ENCODE measurements at places on chromosomes 3 and 15. TPM values are rescaled to one million over a fixed set of nuclear protein-coding genes. Genes with fewer than 3 reads are reported as not detected.

- no peaks in the 10 kb centered on the region for H3K27me3 ChIP-seq
- no peak for DNase-seq
- no peak overlapping the region for H3K27ac ChIP-seq
- H3K4me3 ChIP-seq, result no peak overlapping the region
These were observed 374.5 kb downstream of the IL20RB start for GRCh38 chr3:137332297-137332696.

- no peak overlapping the region for H3K27ac ChIP-seq
- H3K4me1 ChIP-seq, result no peaks in the 10 kb centered on the region
- peaks cover 13% of the 10 kb centered on the region for H3K36me3 ChIP-seq
- peak; percentile 42 for DNase-seq
These were observed 39.2 kb downstream of the CCK start for GRCh38 chr3:42226470-42227425.

DNA sequence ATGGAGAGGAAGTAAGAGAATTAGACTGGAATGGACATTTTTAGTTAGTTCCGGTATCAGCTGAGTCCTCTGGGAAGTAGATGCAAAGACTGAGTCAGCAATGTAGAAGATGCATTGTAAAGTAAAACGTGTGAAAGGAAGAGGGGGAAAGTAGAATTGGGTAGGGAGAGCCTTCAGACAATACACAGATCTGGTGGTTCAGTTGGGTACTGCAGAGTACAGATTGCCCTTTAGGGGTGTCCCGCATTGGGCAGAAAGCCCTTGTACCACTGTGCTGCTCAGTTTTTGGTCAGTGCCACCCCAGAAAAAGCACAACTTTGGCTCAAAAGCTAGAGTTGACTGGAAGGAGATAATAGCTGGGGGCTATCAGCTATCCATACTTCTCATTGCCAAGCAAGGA is 247.4 kb downstream of the KBTBD8 start:
- H3K27me3 ChIP-seq, result no peaks in the 10 kb centered on the region
- no peaks in the 10 kb centered on the region for H3K4me1 ChIP-seq
- no peak overlapping the region for H3K4me3 ChIP-seq
- DNase-seq, result no peak
- no peaks in the 10 kb centered on the region for H3K36me3 ChIP-seq

DNA sequence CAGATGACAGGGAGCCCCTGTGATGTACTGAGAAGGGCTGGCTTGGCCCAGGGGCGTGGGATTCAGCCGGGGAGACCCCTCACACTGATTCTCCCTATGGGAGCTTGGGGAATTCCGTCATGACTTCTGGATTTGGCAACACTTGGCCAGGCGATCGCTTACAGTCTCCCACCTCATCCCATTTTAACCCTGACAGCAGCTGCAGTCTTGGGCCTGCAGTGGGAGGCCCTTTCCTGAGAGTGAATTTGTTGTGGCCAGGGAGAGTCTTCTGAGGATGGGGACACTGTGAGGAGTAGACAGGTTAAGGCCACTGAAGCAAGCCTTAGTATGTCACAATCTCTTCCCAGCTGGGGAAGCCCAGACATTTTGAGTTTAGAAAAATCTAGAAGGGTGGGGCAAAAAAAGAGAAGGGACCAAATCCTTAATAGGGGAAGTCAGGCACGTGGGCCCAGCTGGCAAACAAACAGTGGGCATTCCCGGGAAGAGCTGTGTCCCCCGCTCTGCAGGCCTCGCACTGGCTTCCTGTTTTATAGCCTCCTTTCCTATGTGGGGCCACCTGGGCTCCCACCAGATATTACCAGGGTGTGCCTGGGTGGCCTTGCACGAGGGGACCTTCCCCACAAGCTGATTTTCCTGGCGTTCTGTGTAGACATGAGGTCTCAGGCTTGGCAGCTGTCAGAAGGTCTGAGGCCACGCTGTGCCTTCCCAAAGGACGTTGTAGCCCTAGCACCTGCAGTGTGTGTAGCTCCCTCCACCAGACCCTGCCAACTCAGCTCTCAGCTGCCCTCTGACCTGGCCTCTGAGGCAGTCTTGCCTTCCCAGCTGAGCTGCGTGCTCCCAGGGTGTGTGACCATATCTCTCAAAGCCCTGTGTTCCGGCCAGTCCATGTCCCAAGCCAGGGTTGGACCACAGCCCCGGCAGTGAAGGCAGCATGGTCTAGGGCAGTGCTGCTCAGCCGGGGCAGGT is 64.5 kb downstream of the FEM1B start:
- H3K27ac ChIP-seq, result no peak overlapping the region
- H3K36me3 ChIP-seq, result no peaks in the 10 kb centered on the region
- no peak for DNase-seq
- peaks cover 41% of the 10 kb centered on the region for H3K27me3 ChIP-seq
- no peak overlapping the region for H3K4me3 ChIP-seq

DNA sequence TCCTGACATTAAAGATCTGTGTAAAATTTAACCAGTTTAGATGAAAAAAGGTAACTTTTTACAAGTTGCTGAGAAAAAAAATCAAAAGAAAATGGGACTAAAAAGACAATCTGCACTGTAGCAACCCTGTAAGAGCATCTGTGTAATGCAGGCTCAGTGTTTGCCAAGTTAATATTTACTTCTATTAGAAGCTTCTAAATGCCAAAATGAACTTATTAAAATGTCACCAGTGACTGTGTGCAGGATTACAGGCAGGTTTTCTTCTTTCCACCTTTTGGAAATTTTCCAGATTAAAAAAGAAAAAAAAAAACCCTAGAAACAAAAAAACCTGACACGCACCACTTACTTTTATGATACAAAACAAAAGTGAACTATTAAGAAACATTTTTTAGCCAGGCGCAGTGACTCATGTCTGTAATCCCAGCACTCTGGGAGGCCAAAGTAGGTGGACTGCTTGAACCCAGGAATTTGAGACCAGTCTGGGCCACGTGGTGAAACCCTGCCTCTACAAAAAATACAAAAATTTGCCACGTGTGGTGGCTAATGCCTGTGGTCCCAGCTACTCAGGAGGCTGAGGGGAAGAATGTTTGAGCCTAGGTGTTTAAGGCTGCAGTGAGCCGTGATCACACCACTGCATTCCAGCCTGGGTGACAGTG is 87.2 kb downstream of the TJP1 start:
- H3K4me3 ChIP-seq, result no peak overlapping the region
- no peaks in the 10 kb centered on the region for H3K4me1 ChIP-seq
- no peak for DNase-seq

DNA sequence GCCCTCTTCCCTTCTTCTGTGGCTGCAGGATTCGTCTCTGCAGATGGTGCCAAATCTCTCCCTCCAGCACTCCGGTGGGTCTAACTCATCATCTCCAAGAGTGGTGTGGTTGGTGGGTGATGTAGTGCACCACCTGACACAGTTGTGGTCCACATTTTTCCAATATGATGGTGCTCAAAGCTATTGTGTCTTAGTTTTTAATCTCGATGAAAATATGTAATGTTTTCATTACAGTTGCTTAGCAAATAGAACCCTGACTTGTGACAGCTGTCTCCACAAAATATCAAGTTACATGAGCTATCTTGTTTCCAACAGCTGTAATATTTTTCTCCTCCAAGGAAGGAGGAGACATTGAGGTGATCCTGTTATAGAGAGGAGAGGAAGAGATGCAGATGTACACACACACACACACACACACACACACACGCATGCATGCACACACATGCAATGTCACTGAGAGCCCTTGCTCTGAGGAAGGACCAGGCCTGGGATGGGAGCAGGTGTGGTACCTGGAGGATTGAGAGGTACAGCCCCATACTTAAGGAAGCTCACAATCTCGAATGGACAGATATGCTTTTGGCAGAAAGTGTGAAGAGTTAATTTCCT is 15.7 kb upstream of the ESYT3 start:
- no peaks in the 10 kb centered on the region for H3K36me3 ChIP-seq
- H3K27ac ChIP-seq, result no peak overlapping the region
- no peaks in the 10 kb centered on the region for H3K27me3 ChIP-seq
- H3K4me3 ChIP-seq, result no peak overlapping the region

DNA sequence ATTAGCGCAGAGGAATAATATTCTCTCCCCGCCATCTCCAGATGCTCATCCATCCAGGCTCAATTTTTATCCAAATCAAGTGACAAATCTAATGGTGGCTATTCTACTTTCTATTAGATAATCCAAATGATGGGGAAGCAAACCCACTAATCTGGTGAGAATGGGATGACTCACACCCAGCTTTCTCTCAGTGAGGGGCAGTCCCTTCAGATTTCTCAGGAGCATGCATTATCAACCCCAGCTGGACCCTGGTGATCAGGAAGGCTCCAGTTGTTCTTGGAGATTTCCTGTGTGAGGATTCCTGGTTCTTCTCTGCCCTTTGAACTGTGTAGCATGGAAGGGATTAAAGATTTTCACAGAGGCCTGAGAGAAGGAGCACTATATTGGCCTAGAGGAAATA is 358.0 kb downstream of the WDR72 start:
- H3K4me3 ChIP-seq, result no peak overlapping the region
- no peak overlapping the region for H3K27ac ChIP-seq
- no peaks in the 10 kb centered on the region for H3K36me3 ChIP-seq
- H3K4me1 ChIP-seq, result no peaks in the 10 kb centered on the region
- H3K27me3 ChIP-seq, result no peaks in the 10 kb centered on the region

IL17RE gene
- 0.72 TPM for total RNA-seq

C15orf61 gene
- total RNA-seq, result 12.9 TPM

CHL1 gene
- total RNA-seq, result not detected

GAP43 gene
- 0.11 TPM for total RNA-seq

RCN2 gene
- total RNA-seq, result 33.6 TPM

CADPS gene
- not detected for total RNA-seq

RHOV gene
- 1.9 TPM for total RNA-seq

ASB14 gene
- total RNA-seq, result not detected

ISL2 gene
- total RNA-seq, result 17.6 TPM

Measured in K562 (cell line).